ENCODE measurements at places on chromosomes 6 and 20.

DNA sequence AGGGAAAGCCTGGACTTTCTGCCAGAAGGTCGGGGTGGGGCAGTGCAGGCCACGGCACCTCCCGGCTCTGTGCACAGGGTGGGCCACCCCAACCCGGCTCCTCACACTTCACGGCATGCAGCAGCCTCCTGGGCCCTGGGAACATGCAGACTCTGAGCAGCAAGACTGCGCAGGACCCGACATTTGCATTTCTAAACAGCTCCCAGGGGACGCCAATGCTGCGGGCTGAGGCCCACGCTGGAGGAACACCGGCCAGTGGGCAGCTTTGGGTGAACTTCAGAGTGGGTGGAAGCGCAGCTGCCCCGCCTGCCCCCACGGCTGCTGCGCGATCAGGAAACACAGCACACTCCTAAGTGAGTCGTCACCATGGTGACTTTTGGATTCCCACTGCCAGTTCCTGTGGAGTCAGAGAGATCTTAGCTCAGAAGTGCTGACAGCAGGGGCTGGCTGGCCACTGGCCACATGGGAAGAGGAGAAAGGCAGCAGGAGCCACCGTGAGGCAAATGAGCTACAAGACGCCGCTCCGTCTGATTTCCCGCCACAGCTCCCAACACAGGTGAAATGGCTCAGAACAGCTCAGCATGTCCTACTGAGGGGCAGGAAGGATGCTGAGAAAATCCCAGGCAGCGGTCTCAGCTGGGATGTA, 52.1 kb downstream of the RNASET2 start:
- DNase-seq = no peak

DNA sequence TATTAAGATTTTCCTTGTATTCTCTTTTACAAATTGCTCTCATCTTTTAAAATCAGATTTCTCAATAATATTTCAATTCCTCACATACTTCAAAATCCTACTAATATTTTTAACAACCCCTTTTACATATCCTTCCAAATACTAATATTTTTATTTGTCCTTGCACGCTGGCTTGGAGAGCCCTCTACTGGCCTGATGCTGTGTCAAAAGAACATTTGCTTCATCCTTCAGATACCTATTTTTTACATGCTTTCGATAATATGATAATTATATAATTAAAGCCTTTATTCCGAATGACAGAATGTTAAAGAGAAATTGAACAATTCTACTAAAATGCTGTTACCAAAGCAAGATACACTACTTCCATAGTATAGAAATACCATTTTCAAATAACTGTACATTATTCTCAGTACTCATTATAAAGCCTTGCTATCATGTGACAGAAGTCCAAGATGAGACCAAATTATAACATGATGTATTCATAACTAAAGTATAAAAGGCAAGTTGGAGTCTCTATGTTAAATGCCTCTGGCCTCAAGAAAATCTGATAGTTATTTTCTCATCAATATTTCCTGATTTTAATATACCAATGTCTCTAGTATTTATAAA, 39.0 kb upstream of the PLN start:
- peak; percentile 22 for DNase-seq

DNA sequence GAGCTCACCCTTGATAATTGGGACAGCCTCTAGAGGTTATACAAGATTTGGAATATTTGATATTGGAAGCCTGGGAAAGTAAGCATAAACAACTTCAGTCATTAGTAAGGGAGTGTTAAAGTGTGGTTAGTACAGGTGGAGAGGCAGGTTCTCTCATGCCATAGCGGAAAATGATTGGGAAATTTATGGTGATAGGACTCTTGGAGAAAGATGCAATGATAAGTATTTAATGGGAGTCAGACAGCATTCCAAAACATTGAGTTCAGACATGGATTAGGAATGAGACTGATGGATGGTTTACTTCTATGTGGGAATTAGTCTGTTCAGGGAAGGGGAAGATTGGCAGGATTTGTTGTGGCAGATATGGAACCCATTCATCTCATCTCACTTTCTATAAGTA, 152.7 kb downstream of the MCHR2 start:
- no peak for DNase-seq

GRCh38 chr6:39338397-39338796, 15.9 kb upstream of the KCNK16 start:
- no peak for DNase-seq

DNA sequence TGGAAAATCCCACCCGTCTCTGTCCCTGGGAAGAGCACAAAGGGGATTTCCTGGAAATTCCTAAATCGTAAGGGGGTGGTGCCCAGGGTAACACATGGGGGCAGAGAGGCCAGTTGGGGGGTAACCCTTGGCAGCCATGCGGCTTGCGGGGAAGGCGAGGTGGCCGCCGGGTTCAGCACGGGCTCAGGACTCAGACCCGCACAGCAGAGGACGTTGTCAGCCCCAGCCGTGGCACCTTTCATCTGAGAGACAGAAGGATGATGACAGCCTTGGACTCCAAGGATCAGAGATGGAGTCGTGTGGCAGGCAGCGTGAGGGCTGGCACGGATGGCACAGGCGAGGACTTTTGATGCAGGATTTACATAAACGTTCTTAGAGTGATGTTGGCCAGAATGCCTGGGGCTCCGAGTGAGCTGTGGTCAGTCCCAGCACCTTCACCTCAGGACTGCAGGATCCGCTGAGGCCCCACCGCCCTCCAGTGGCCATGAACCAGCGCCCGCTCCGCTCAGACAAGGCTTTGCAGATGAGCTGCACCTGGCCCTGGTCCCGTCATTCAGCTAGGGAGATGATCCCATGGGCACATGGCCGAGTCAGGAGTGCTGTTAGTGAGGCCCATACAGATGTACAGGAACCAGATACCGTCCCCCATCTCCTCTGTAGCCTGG, 190.3 kb downstream of the TAF4 start:
- DNase-seq = peak; percentile 45

DNA sequence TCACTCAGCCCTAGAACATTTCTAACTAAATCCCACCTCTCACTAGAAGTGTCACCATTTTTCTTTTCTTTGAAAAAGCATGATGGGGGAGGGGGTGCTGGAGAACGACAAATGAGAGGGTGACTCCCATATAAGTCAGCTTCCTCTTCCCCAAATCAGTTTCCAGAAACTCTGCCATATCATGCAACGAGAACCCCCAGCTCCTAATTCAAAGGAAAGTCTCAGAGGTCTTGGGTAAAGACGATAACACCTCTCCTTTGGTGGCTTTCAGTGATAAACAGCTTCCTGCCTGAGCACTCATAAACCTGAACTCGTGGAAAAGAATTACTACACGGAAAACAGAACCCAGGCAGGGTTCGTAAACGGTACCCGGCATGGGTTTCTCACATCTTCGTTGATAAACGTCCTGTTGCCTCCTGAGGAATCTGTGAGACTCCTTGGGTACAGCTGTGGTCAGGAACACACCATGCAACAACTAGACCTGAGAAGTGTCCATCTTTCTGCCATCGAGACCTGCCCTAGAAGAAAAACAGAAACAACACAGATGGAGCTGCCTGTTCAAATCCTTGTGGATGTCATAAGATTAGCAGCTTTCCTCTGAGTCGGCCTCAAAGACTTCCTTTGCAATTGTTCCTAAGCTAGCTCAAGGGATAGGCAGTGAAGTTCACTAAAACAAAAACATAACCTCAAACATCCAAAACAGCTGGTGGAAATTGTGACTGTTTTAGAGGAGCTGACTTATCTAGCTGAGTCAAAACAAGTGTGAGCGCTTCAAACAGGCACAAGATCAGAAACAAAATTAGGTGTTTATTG, 185.8 kb upstream of the PRDM1 start:
- no peak for DNase-seq

DNA sequence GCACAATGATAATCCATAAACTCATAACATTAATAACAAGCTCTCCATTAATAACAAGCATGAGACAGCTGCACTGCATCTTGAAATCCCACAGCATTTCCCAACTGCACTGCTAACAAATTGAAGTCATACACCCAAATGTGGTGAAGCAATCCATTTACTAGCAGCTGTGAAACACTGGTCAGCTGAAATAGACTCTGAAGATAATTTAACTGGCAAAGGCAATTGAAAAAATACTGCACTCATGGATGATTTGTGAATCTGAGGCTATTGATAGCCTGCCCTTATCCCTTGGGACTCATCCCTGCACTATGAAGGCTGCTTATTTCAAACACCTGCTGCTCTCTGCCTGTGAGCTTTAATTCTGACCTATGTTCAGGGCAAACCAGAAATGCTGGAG, 49.1 kb upstream of the PLCB1 start:
- DNase-seq = no peak

DNA sequence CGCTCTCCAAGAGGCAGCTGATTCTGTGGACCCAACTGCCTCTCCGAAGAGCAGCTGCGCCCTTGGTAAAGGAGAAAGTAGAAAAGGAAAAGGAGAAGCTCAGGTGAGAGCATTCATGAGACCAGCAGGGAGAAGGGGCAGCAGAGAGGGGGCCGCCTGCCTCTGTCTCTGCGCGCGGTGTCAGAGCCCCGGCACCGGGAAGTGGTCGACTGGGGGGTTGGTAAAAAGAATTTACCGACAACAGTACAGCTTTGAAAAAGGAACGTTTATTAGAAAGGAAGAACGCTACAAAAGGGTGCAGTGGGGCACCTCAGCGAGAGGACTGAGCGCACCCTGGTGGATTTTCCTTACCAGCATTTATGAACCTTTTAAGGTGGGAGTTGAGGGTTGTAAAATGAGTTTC, 61.9 kb downstream of the GPR6 start:
- DNase-seq = no peak

DNA sequence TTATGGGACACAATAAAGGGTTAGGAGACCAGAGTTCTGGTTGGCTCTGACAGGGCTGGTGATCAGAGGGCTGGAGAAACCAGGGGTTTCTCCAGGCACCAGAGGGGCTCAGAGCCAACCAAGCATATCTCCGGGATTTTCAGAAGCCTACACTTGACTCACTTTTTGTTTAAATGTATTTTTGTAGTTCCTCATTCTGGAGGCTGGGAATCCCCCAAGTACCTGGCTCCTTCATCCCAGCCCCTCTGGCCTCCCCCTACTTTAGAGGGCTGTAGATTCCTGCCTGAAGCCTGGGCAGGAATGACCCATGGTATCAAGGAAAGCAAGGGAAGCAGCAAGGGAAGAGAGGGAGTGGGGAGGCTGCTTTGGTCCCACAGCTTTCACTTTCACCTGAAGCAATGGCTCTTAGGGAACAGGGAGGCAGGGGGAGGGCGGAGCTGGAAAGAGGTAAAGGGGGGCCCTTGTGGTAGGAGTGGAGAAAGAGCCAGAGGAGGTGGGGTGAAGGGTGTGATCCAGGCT, 973 bp downstream of the CD40 start:
- DNase-seq = no peak

DNA sequence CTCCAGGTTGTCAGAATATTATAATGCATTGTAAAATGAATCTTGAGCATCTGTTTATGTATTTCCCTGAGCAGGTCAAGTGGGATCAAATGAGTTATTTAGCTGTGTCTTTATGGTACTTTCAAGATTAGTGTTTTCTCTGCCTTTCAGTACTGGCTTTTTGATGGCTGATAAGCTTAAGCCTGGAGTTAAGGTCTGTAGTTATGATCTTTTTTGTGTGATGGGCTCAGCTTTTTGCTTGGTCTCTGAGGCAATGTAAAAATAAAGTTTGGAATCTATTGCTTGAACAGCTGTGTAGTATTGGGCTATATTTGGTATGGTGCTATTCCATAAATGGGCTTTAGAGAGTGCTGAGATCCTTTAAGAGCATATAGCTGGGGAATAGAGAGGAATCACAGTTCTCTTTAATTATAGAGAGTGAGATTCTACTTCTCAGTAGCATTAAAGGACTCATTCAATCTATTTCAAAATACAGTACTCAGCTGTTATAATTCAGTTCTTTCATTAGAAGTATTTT, 40.7 kb downstream of the ZNF451 start:
- no peak for DNase-seq

DNA sequence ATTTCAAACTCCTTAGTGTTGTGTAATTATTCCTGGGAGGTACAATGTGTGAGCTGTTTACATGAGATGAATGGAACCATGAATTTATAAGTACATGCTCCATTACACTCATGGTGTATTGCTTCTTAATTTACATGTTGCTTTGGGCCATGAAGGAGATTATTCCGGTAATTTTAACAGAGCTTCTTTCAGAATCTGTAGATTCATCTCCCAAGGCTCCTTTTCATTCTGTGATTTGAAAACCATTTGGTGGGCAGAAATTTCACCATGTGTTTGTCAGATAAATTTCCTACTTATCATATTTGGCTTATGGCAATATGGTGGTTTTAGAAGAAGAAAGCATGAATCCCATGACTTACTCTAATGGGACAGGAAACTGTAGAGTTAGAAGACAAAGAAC, 421.6 kb upstream of the EYS start:
- no peak for DNase-seq

- no peak for DNase-seq
Measured at GRCh38 chr6:145009711-145010110, 724.6 kb downstream of the UTRN start.

GRCh38 chr6:163820745-163821458, 406.4 kb downstream of the QKI start:
- peak; percentile 70 for DNase-seq

- DNase-seq = no peak
Measured at GRCh38 chr20:34771680-34772081, 53.8 kb downstream of the NCOA6 start.

- DNase-seq = no peak
Measured at GRCh38 chr6:135992739-135993138, 141.2 kb downstream of the PDE7B start.

- DNase-seq = no peak
Measured at GRCh38 chr6:109167562-109167961, 72.3 kb downstream of the CEP57L1 start.

- peak; percentile 43 for DNase-seq
Measured at GRCh38 chr6:147285087-147285855, 81.1 kb downstream of the STXBP5 start.

DNA sequence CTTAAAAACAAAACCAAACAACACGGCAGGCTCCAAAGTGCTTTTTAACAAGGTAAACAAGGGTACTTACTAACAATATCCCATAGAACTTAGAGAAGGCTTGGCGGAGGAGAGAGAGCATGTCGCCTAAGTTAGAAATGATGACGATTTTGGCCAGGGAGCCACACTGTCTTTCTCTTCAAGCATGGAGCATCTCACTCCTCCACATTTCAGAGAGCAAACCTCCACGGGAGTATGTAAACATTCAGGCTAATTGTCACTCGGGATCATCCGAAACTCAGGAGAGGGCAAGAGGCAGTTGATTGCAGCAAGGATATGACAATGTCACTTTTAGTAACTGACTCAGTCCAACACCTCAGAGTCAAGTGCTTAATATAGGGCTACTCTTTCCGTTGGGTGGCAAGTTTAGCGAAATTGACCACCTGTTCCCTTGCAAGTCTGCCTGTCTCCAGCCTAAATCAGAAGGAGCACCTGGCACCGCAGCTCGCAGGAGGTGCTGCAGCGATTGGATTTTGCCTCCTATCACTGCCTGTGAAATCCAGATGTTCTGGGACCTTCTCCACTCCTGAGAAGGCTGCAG, 65.8 kb upstream of the RPS6KA2 start:
- no peak for DNase-seq

- no peak for DNase-seq
Measured at GRCh38 chr6:19301980-19302379, 535.2 kb upstream of the ID4 start.

GRCh38 chr6:134758621-134759020, 191.3 kb downstream of the ALDH8A1 start:
- DNase-seq = no peak
